ENCODE measurements at places on chromosomes 2 and 18. TPM values are rescaled to one million over a fixed set of nuclear protein-coding genes. Genes with fewer than 3 reads are reported as not detected.

PXDN gene
- total RNA-seq, result 1.3 TPM

ZAP70 gene
- total RNA-seq, result 240 TPM

INHA gene
- not detected for total RNA-seq

ANKRD53 gene
- total RNA-seq, result not detected

GATA6 gene
- total RNA-seq, result not detected

Measured in activated CD4-positive, alpha-beta T cell treated with anti-CD3 and anti-CD28 coated beads, Interleukin-2, amount 10 ng/mL, durations not matched to agents 24 days and 14 days (primary cell).